Activated CD4-positive, alpha-beta memory T cell treated with anti-CD3 and anti-CD28 coated beads for 36 hours (primary cell): ENCODE measurements at places on chromosomes 2 and 18. TPM values are rescaled to one million over a fixed set of nuclear protein-coding genes. Genes with fewer than 3 reads are reported as not detected.

Gene RAPGEF4
- total RNA-seq = 0.21 TPM

Gene TIGD1
- 5.8 TPM for total RNA-seq

Gene PRKCE
- 12.5 TPM for total RNA-seq

DNA sequence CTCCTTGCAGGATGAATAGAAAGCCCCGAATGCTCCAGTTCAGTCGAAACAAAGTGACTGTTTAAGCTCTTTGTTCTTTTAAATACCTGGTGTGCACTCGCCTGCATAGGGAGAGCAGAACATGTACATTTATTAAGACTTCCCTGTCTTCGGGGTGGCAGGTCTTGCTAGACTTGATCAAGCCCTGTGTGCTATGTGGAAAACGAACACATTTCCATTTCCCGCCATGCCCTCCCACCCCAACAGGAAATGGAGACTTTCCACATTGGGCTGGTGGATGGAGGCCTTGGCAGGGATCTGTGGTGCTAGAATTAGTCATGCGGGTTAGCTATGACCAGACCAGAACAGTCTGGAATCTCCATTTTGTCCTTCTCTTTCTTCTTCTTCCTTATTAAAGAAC is 321.0 kb upstream of the THSD7B start:
- no peak for DNase-seq

- no peak for DNase-seq
Measured at GRCh38 chr2:232498452-232498851, 10.8 kb upstream of the ECEL1 start.

GRCh38 chr2:120764492-120764891 is 28.8 kb downstream of the GLI2 start:
- DNase-seq = no peak

GRCh38 chr2:158656492-158657229 is 138.5 kb upstream of the DAPL1 start:
- DNase-seq = no peak

DNA sequence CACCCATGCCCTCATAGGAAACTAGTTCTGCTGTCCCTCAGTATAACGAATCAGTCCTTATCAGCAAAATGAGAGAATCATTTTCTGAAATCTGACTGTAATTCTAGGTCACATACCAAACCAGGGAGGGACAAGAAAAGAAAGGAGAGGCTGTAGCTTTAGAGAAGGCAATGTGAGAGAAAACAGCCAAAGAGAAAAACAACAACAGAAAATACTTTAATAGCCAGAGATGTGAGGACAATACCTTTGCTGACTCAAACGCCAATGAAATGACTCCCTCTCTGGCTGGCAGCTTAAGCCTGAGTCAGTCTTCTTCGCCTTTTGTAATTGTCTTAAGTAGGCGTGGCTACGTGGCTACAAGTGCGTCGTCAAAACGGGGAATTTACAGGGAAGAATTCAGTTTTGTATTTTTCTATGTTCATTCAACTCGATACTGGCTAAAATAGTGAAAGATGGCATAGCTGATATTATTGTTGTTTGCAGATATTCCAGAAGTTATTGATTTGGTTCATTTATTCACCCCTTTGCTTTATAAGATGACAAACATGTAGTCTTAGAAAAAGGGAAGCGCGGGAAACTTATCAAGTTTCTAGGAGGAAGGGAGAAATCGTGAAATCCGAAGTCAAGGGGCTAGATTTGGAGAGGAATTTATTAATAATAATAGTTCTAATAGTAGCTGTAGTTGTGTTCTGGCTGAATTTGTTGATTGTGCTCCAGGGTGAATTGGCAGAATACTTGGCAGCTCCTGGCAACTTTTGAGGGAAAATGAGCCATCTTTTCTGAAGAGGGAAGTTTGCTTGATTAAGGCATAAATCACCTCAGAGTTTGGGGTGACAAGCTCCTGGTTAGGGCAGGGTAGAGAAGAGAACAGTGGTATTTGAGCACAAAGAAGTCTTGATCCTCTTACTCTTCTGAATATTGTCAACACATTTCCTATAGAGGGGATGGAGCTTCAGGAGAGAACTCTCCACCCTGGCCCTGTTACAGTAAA is at the start of gene IL1A:
Gene IL1A (minus strand): TSS at position 295 of the 991 bp plus-strand sequence. CDS start 723 bp downstream, outside the sequence.
- peak; percentile 42 for DNase-seq

Gene ATP6V1B1
- not detected for total RNA-seq

Gene CXCR4
- 141 TPM for total RNA-seq

DNA sequence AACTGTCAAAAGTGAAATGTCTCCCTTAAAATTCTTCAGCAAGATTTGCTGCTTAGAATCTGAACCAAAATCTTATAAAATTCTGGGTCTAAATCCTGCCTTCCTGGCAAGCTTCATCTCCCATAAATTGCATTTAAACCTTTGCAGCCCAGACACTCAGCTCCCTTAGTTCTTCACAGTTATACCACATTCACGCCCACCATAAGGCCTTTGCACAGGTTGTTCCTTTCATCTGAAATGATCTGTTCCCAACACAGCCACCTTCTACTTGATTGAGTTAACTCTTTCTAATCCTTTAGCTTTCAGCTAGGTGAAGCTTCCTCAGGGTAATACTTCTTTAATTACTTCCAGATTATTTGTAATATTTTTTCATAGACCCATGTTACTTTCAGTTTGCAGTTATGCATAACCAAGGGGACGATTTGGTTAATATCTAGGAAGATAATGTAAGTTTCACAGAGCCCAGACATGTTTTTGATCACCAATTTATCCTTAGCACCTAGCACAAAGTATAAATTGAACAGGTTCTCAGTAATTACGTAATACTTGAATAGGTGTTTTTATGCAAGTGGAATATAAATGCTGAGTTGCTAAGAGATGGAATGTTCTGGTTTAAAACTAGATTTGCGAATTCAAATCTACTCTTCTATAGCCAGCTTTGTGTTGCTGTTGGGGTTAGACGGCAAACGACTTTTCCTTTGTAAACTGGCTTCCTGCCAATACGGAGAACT is 779.7 kb upstream of the PKDCC start:
- no peak for DNase-seq

DNA sequence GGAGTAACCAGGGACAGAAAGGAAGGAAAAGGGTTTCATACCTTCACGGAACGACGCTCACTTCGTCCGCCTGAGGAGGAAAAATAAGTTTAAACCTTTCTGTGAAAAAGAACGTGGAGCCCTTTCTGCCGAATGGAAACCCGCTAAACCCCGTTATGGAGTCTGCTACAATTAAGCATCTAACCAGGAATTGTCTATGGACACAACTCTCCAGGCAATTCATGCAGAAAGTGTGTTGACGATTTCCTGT is 528 bp upstream of the PPP4R3B start:
- DNase-seq = no peak

DNA sequence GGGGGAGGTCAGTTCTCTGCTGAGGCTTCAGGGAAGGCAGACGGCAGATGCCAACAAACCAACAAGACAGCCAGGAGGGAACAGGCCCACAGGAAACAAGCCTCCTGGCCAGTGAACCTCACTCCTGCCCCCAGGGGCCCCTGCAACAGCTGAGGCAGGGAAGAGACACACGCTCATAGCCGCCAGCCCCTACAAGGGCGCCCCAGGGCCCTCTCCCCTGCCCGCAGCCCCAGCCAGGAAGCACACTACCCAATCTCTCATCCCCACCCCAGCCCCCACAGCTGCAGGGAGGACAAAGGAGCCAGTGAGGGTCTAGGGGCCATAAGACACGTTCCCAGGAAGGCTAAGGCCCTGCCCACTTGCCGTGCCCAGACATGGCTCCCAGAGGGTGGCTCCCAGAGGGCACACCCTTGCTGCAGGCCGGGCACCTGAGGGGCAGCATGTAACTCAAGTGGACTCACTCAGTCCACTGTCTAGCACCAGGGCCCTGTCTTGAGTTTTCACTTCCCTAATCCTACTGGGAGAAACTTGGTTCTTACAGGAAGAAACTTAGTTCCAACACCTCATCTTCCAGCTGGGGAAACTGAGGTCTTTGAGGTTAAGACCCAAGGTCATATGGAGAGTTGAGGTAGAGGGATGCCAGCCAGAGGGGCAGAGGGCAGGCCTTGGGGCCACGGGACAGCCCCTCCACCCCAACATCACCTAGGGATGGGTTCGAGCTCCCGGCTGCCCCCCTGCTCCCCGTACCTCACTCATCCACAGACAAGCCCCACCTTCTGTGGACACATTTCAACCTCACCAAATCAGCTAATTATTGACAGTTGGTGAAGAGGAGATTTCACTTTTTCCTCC is 37.3 kb downstream of the EMX1 start:
- DNase-seq = no peak

DNA sequence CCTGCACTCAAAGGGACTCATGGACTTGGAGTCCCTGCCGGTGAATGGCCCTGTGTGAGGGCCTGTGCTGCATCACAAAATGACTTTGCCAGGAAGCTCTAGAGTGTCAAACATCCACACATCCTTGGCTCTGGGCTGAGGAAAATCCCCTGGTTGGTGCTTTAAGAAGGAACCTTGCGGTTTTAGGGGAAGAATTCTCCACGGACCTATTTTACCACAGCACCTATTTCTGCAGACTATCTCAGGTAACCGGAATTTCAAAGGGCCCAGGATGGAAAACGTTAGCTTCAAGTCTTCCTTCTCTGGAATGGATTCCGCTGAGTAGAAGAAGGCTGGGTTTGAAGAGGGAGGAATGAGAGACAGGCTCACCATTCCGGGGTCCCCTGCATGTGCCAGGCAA is 166.2 kb downstream of the ALK start:
- DNase-seq = no peak

Gene GTF2A1L
- total RNA-seq = not detected

GRCh38 chr2:108998911-108999310 is 9.9 kb upstream of the EDAR start:
- no peak for DNase-seq

Gene FAM168B
- total RNA-seq = 50.5 TPM

DNA sequence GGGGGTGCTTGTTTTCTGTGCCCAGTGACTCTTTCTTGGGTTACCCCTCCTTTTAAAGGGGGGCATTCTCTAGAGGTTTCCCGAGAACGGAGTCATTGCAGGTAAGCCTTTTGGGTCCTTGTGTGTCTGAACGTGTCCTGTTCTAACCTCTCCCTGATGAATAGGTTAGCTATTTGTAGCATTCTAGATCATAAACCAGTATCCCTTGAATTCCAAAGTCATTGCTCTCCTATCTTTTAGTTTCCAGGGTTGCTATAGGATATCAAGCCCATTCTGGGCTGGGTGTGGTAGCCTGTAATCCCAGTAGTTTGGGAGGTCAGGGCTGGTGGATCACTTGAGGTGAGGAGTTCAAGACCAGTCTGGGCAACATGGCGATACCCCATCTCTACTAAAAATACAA is 65.9 kb upstream of the YWHAQ start:
- no peak for DNase-seq

- DNase-seq = no peak
Measured at GRCh38 chr2:223054193-223054781, 2.3 kb downstream of the KCNE4 start.

Gene MROH2A
- total RNA-seq = not detected

DNA sequence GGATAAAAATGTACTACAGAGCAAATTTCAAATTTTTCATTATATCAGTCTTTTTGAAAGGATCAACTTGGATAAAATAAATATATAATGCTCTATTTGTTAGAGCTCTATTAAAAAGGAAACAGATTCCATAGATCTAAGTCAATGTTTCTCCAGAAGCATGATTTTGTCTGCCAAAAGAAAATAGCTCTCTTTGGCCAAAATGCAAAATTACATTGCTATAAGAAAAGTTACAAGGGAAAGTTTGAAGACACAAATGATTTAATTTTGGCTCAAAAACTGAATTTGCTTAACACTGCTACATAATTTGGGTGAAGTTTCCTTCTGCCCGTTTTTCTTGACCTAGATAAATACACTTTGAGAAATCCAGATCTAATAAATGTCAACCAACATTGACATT is 15.7 kb downstream of the C2orf69 start:
- no peak for DNase-seq

Gene INHBB
- not detected for total RNA-seq

DNA sequence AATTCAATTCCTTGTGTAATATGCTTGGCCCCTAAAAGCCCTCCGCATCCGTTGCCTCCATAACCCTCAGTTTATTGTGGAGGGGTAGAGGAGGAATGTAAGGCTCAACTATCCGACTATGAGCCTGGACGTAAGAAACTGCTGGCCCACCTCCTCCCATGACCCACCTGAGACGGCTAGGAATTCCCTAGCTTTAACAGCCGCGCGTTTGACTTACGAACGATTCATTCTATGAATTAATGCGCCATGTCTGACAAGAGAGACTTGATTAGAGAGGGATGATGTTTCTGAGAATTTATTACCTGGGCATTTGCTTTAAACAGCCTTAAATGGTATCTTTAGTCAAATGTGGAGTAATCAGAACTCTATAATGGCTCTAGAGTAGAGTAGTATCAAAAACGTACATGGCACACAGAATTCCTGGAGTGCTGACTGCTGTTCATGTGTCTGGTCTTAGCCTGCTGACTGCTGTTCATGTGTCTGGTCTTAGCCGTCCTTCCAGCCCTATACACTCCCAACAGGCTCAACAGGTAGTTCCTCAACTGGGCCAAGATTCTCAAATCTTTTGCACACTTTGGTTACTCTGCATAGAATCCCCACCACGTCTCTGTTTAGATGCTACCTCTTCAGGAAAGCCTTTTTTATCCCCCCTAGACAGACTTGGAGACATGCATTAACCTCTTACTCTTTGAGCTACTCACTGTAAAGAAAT is 899 bp upstream of the GFPT1 start:
- no peak for DNase-seq

Gene REG3G
- total RNA-seq = not detected

Gene CSRNP3
- not detected for total RNA-seq

Gene TTN
- total RNA-seq = 1.2 TPM

- no peak for DNase-seq
Measured at GRCh38 chr18:8116341-8117005, 492.8 kb upstream of the RAB12 start.

- no peak for DNase-seq
Measured at GRCh38 chr2:183495079-183495478, 370.8 kb downstream of the NUP35 start.

- no peak for DNase-seq
Measured at GRCh38 chr2:202335791-202336467, 40.2 kb upstream of the BMPR2 start.

- no peak for DNase-seq
Measured at GRCh38 chr2:115624332-115624731, 1181.9 kb downstream of the DPP10 start.

- no peak for DNase-seq
Measured at GRCh38 chr2:165818920-165819319, 24.9 kb upstream of the GALNT3 start.

DNA sequence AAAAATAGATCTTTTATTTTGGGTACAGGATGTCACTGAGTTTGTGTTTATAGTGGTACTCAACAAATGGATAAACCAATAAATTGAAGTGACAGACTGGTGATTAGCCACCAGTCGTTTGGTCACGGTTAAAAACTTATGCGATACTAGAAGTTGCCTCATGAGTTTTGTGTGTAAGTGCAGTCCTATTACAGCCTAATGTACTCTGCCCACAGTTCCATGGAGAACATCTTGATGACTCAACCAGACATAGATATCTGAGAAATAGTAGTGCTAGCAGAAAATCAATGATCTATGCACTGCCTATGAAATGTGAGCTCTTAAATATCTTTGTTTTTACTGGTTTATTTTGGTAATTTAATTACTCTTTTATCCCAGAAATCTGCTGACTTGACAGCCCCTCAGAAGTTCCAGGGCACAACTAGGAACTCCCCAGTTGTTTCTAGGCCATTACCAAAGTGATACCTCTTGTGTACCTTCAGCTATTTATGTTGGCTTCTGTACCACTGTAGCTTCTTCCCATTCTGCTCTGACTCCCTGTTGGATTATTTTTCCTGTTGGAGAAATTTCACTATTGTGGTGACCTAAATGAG is 209.1 kb upstream of the KCNJ3 start:
- no peak for DNase-seq

Gene HMSD
- 19.5 TPM for total RNA-seq
